Cortex of kidney (tissue), 1 donor: ENCODE measurements at places on chromosomes 5 and 9.

DNA sequence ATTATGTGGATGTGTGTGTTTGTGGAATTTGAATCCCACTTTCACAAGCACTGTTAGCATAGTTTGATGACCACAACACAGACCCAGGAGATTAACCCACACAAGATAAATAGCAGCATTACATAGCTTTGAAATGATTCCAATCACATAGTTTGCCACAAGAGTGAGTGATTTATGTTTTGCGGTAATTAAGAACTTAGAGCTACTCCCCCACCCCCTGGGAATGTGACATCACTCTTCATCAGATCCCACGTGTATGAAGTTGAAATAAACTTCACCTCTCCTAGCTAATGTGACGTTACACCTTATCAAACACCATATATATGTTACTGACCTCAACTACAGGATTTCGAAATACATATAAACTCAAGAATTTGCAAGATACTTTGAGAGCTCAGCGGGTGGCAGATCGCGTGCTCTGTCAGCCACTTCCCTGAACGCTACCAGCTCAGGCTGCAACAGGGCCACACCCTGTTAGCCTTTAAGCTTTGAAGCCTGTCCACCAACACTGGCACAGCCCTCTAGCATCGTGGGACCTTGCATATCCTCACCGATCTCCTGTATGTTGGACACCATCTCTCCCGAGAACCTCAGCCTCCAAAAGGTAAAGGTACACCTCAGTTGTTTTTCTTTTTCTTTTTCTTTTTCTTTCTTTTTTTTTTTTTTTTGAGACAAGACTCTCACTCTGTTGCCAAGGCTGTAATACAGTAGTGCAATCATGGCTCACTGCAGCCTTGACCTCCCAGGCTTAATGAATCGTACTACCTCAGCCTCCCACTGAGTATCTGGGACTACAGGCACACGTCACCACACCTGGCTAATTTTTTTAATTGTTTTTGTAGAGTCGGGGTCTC lies 1.7 kb upstream of the AGTPBP1 start:
- no peak for DNase-seq

- DNase-seq: no peak
Observed at GRCh38 chr9:89475891-89476440, 21.9 kb downstream of the SEMA4D start.

GRCh38 chr5:167888393-167888792 lies 403.1 kb upstream of the WWC1 start:
- no peak for DNase-seq

DNA sequence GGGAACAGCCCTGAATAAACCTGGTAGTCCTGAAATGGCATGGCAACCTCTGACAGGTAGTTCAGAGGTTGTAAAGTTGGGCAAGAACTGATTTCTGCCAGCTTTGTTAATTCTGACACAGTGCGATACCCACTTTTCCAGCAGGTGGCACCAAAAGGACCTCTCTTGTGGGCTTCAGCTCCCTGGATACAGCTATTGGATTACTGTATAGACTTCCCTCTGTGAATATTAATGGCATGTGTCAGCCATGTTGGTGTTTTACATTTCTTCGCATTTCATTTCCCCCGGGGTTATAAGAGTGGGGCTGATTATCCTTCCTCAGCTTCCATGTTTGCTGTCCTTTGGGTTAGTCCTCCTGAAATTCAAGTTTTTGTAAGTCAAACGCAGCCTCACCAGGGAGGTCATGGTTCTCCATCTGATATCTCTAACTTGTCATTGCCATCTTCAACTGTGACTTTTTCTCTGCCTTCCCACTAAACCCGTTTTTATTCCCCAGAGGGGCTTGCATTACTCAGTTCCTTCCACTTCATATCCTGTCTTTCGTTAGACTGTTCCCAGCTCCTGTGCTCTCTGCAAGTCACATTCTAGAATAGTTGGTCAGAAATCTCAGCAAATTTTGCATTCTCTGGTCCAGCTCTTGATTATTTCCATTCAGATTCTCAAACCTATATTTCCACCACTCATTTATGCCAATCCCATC lies 135.6 kb downstream of the LIFR start:
- no peak for DNase-seq

GRCh38 chr5:68373050-68373449 lies 157.5 kb downstream of the PIK3R1 start:
- no peak for DNase-seq

DNA sequence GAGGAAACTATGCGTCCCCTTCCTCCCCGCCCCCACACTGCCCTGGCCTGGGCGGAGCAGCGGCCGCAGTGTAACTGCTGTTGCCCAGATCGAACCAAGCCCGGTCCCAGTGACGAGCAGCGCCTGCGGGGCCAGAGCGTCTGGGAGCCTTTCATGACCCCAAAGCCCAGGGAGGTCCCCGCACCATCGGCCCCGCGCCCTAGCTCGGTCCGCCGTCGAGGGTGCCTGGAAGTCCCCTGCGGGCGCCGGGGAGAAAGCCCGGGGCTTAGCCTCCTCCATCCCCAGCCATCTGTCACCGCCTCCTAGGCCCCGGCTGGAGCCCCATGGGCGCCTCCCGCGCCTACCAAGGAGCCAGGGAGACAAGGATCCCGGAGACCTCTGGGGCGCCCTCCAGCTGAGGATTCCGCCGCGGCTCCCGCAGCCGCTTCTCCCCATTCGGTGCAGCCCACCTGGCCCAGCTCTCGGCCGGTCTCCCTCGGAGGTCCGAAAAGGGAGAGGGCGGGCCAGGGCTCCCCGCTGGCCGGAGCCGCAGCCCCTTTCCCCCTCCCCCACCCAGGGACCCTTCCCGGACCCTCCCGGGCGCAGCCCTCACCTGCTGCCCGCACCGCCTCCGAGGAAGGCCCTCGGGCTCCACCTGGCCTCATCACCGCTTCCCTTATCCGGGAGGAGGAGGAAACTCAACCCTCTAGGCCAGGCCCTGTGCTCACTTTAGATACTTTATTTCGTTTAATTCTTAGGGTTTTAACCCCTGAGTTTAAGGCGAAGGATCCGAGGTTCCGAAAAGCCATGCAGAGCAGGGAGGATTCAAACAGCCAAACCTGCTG lies 45.6 kb downstream of the APTX start:
- DNase-seq: no peak

DNA sequence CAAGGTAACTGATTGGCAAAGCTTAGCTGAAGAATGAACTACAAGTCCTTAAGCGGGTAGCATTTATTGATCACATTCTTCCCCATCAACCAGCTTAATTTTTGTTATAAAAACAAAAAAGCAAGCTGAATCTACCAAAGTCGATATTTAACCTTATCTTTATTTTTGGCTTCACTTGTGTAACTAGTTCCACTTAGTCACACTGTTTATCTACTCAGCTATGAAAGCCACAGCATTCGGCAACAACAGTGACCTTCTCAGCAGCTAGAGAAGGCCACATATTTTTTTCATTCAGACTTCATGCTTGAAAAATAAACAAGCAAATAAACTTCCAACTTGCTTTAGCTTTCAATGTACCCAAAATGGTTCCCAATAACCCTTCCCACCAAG lies 69.4 kb downstream of the KLHL3 start:
- no peak for DNase-seq

- no peak for DNase-seq
Observed at GRCh38 chr9:99721898-99722297, 99.8 kb upstream of the NR4A3 start.

GRCh38 chr5:95403996-95404395 lies 12.8 kb downstream of the FAM81B start:
- DNase-seq: no peak

- no peak for DNase-seq
Observed at GRCh38 chr9:15468145-15468544, 42.6 kb downstream of the PSIP1 start.

DNA sequence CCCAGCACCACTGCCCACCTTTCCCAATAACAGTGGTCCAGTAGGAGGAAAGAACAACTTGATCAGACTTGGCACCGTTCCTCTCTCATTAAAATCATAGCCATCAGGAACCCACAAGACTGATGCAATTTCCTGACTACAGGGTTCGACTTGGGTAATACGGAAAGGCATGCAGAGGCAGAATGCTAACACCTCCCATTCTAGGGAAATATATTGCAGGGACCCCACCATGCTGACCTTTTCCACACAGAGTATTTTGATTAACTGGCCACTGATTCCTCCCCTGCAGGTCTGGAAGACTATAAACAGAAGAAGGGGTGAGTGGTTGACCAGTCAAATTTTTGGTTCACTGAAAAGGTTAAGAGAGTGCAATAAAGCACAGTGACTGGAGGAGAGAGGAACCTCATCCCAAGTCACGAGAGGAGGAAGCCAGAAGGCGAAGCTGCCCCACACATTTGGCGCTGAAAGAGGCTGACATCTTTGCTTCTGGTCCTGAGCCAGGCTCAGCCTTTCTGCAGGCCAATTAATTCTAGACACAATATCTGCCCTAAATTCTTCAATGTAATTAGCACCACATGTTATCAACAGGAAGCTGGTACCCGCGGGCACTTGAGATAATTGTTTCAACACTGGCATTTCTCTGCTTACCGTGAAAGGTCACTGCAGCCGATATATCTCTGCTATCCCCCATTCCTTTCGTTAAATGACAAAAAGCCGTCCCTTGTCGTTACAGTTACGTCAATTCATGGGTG lies 64.7 kb upstream of the SPOCK1 start:
- DNase-seq: no peak

DNA sequence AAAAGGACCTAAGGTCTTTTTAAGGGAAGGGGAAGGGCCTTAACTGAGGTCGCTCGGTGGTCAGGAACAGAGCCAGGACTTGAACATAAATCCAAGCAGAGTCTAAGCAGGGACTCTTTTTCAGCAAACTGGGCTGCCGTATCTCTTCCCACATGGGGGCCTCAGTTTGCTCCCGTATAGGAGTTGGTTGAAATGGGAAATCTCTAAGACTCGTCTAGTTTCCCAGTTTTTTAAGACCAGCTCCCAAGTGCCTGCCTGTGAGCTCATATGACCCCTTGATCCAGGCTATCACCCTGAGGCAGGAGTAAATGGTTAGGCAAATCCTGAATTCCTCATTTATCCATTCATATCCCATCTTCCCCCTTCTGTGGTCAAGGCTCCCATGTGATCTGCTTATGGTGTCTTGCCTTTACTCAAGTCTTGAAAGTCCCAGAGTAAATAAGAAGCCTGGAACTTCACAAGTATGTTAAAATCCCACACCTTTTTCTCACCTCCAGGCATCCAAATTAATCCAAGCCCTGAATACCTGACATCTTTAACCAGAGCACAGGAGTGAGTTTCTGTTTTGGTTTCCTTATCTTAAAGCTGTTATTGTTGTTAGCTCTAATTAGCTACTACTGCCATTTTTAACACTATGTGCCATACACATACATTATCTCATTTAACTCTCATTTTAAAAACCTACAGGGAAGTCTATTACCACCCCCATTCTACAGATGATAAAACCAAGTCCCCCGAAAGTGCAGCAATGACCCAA lies 3.0 kb downstream of the ARSI start:
- DNase-seq: no peak
